ENCODE measurements at places on chromosomes 11 and 22.

DNA sequence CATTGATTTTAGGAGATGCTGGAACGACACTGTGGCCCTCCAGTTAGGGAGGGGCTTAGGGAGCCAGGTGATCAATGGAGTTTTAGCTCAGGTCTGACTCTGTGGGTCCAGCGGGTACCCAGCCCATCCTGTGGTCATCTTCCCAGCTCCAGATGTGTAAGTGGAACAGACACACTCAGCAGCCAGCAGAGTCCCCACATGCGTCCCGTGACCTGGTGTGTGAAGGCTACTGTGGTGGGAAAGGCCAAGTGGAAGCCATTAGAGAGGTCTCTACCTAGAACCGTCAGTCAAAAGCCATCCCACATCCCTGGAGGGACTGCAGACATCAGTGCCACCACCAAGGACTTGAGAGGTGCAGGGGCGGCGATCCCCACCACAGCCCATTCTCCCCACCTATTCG lies 19.9 kb upstream of the CD81 start:
- no peak for DNase-seq

GRCh38 chr11:85182441-85183387 lies 444.4 kb downstream of the DLG2 start:
- DNase-seq = no peak

DNA sequence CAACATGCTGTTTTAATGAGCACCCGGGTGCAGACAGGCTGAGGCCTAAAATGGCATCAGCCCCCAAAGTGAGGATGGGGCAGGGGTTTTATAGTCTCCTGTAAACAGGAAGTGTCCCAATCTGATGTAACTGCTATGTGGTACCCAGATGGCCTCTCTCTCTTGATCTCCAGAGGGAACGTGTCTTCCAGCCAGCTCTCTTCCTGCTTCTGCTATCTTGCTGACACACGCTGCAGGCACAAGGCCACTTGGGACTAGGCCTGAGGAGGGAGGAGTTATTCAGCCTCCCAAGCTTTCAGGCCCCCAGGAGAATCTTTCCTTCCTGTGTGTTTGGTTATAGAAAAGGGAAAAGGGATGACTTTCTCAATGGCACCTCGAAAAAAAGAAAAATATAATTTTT lies 11.4 kb upstream of the VSTM5 start:
- no peak for DNase-seq

DNA sequence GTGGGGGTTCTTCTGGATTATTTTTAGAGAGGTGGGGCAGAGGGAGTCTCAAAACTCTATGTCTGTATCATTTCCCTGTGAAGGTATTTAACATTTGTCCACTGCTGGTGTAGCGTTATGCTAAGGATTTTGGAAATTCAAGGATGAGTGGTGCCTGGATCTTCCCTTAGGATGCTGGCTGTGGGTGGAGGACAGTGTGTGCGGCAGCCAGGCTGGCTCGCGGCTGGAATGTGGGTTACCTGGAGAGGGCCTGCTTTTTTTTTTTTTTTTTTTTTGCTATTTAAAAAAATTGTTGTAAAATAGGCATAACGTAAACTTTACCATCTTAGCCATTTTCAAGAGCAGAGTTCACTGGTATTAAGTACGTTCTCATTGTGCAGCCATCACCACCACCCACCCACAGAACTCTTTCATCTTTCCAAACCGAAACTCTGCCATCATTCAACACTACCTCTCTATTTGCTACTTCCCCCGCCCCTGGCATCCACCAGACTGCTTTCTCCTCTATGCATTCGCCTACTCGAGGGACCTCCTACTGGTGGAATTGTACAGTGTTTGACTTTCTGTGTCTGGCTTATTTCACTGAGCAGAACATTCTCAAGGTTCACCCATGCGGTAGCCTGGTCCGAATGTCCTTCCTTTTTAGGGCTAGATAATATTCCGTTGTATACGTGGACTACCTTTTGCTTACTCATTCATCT lies 67.1 kb downstream of the PARVB start:
- DNase-seq = no peak

GRCh38 chr22:23722724-23723123 lies 28.2 kb downstream of the ZNF70 start:
- DNase-seq = no peak

DNA sequence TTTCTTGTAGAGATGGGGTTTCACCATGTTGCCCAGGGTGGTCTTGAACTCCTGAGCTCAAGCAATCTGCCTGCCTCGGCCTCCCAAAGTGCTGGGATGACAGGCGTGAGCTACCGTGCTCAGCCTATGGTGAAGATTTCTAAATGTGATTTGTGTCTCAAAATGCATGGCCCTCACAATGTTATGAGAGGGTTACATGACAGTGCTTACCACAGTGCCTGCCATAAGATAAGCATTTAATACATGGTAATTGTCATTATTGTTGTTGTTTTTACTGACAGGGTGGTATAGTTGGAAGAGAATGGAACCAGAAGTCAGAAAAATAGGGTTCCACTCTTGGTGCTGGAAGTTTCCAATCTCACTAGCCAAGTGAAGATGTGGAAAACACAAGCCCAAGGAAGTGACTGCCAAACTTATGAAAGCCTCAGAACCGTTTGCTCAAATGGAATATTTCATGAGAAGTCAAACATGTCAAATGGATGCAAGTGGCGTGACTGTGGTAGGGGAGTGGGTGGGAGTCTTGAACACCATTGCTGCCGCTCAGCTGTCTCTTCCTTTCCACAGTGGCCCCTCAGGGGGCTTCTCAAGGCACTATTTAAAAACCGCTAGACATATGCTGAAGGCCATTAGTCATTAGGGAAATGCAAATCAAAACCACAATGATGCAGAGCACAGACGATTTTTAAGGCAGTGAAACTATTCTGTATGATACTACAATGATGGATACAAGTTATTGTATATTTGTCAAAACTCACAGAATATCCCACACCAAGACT lies 29.1 kb upstream of the LMO2 start:
- DNase-seq = no peak
